ENCODE measurements at places on chromosomes 11 and 22.

DNA sequence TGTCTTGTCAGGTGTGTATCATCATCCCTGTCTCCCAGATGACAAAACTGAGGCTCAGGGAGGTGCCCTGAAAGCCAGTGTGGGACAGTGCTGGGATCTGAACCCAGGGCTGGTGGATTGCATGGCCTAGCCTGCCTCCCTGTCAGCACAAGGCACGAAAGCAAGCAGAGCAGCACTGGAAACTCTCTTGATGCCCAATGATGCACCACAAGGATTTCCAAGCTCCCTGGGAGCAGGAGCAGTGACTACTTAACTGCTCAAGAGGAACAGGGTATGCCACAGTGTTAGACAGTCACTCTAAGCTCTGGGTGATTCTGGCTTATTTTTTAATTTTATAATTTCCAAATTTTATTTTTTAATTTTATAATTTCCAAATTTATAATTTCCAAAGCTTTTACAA is 9.0 kb downstream of the ZC3H7B start:
- no peak for DNase-seq

GRCh38 chr22:27028093-27028492 is 370.7 kb downstream of the MIAT start:
- DNase-seq: no peak

GRCh38 chr11:16086229-16086819 is 270.0 kb downstream of the SOX6 start:
- DNase-seq: peak; percentile 77

GRCh38 chr11:10326012-10326964 is 21.4 kb downstream of the ADM start:
- DNase-seq: no peak

DNA sequence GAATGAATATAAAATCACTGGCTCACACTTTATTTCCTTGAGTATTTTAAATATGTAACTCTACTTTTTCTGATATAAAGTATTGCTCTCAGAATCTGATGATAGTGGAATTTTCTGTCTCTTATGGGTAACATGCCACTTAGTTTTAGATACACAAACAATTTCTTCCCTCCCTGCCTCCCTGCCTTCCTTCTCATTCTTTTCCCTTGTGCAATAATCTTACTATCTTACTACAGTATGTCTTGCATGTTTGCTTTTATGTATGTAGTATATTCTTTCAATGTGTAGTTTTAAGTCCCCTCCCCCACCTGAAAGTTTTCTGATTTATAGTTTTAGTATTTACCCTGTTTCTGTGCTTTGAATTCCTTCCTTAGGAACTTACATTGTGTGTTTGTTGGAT is 48.4 kb downstream of the INSC start:
- no peak for DNase-seq

GRCh38 chr11:76789443-76789719 is 6.2 kb downstream of the TSKU start:
- DNase-seq: no peak

DNA sequence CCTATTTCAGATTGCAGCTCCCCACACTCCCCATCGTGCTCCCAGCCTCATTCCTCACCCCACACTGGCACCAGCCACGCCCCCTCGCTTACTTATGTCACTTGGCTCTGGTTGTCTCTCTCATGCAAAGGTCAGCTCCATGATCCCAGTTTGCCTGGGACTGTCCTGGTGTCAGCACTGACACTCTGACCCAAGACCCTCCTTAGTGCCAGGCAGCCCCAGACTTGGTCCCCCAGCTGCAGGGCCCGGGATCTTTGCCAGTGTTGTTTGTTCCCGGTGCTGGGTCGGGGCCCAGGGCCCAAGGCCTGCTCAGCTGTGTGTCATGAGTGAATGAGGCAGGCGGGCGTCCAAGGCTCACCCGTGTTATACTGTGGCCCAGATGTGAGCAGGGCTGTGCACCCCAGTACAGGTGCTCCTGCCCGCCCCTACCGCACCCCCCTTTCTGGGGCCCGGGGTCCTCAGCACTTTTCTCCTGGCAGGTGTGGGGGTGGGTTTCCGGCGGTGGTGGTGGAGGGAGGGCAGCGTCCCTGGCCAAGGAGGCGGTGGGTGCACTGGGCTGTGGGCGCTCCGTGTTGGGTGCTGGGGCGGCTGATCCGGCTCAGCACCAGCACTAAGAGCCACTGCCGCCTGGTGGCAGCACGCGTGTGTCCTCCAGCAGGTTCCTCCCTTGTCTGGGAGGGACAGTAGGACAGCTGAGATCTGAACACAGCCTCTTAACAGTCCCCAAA is 19.5 kb downstream of the IL17REL start:
- no peak for DNase-seq
